Aorta (tissue), 5 donors: ENCODE measurements at places on chromosomes 5 and 9. TPM values are rescaled to one million over a fixed set of nuclear protein-coding genes. Genes with fewer than 3 reads are reported as not detected.

DNA sequence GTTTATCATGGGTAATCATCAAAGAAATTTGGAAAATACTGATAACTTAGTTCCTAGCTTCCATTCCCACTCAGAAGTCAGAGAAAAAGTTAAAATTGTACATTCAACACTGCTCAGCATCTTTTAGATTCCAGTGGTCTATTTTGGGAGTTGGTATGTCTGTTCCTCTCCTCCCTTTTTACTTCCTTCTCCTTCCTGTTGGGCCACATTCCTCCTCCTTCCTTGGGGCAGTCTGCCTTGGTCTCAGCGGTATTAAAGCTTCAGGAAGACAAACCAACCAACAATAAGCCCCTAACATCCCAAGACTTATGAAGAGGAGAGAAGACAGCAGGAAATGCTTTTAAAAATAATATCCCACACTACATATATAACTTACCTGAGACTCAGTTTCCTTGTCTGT, 49.9 kb upstream of the SSBP2 start:
- DNase-seq = no peak
- H3K27me3 ChIP-seq = no peaks in the 10 kb centered on the region

DNA sequence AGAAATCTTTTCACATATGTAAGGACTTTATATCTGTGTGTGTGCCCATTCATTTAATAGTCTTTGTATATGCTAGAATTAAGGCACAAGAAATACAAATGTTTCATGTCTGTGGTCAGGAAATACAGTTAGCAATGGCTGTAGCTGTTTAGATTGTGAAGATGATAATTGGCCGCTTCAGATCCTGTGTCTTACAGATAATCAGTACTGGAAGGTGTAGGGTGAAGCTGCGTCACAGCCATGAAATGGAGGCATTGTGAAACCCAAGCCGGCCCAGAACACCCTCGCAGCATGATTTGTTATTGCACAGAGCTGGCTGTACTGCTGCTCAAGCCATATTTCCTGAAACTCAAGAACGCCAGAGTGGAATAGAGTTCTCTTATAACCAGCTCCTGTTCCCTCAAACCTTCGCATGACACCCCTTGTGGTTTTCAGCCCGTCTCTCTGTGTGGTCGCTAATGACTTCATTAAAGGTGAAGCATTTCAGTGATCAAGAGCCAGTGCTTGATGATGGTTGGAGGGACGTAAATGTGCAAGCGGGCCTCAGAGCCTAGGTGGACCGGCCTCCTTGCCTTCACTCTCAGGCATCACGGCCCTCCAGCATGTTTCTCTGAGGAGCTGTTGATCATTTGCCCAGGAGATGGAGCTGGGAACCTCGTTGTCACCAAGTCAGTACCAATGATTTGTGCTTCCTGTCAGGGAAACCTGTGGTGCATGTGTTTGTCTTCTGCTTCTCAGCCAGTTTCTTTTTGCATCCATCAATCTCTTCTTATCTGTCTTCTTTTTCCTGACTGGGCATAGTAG, 80.1 kb downstream of the F2RL2 start:
- DNase-seq = no peak
- H3K27me3 ChIP-seq = no peaks in the 10 kb centered on the region
- H3K4me1 ChIP-seq = no peaks in the 10 kb centered on the region
- H3K4me3 ChIP-seq = no peak overlapping the region

Gene OGN
- 175 TPM for total RNA-seq

GRCh38 chr9:74443036-74443750, 53.9 kb upstream of the RORB start:
- no peaks in the 10 kb centered on the region for H3K4me1 ChIP-seq
- no peaks in the 10 kb centered on the region for H3K36me3 ChIP-seq
- DNase-seq = no peak
- H3K27me3 ChIP-seq = no peaks in the 10 kb centered on the region
- H3K27ac ChIP-seq = no peak overlapping the region

GRCh38 chr5:140336388-140336787, 10.0 kb downstream of the HBEGF start:
- no peak overlapping the region for H3K27ac ChIP-seq
- no peak overlapping the region for H3K4me3 ChIP-seq
- H3K36me3 ChIP-seq = no peaks in the 10 kb centered on the region
- H3K4me1 ChIP-seq = no peaks in the 10 kb centered on the region
- no peaks in the 10 kb centered on the region for H3K27me3 ChIP-seq
- DNase-seq = no peak

DNA sequence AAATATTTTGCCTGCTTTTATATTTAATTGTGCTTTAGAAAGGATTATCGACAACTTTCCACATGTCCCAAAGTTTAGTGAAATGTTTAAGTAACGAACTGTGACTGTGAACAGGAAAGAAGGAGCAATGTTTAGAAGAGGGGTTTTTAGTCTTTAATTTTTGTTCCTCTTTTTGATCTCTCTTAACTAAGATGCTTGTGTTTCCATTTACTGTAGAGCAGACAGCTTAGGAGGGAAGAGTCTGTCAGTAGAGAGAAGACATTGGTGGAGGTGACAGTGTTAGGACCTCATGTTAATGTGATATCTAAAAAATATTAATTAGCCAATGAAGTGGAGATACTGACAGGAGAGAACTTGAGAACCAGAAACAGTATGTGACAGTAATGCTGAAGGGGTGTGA, 92.2 kb downstream of the RASGRF2 start:
- no peak overlapping the region for H3K4me3 ChIP-seq
- H3K4me1 ChIP-seq = no peaks in the 10 kb centered on the region
- no peak for DNase-seq
- H3K27me3 ChIP-seq = no peaks in the 10 kb centered on the region
- H3K36me3 ChIP-seq = no peaks in the 10 kb centered on the region

Gene SLC2A6
- 5.8 TPM for total RNA-seq

DNA sequence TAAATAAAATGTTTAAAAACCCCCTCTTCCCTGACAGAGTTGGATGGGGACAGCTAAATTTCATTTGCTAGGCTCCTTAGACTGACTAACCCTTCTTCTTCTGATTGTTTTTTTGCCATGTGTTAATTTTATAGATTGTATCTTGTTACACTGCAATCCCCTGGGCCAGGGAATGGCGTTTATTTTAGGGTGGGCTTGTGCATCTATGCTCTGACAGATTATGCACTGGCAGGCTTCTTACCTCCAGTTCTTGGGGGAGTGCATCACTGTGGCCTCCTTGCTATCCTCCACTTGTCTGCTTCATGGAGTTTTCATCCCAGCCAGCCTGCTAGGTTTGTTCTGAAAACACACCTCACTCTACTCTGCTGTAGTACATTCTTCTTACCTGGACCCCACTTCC, 159.8 kb downstream of the DROSHA start:
- no peak overlapping the region for H3K27ac ChIP-seq
- H3K27me3 ChIP-seq = no peaks in the 10 kb centered on the region
- no peak overlapping the region for H3K4me3 ChIP-seq
- no peaks in the 10 kb centered on the region for H3K36me3 ChIP-seq

Gene OR1Q1
- total RNA-seq = not detected

Gene EFNA5
- 11.5 TPM for total RNA-seq

DNA sequence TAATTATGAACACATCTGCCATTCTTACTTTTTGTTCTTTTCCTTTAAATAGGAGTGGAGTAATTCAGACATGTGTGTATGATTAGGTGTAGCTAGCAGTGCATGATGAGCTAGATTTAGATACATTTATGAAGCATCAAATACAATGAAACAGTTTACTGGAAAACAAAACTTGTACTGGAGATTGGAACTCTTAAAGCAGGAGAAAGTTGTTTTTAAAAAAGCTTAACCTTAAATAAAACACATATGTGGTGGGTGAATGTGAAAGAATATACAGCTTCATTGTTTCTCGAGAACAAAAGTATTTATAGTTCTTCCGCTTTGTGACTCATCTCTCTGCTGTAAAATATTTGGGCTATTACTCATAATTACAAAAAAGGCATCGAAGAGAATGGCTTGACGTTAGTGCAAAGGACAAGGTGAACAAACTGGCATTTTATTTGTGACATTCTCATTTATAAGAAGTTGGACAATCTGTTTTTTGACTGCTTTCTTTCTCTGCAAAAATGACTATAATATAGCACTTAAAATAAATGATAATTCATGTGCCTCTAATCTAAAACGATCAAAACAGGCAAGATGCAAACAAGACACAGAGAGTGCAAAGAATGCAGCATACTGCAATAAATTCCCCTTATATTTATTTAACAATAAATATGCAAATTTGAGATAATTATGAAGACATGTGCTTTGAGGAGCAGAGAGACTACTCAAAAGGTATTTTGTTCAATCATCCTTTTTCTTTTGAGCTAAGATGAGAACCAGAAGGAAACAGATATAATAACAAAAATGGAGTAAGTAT, 478.8 kb downstream of the CETN3 start:
- peaks cover 6% of the 10 kb centered on the region for H3K4me1 ChIP-seq
- H3K36me3 ChIP-seq = no peaks in the 10 kb centered on the region
- H3K4me3 ChIP-seq = no peak overlapping the region
- H3K27me3 ChIP-seq = no peaks in the 10 kb centered on the region
- no peak for DNase-seq

- DNase-seq = no peak
- no peaks in the 10 kb centered on the region for H3K36me3 ChIP-seq
- H3K4me1 ChIP-seq = no peaks in the 10 kb centered on the region
- peak overlapping the region; percentile 84 for H3K27ac ChIP-seq
- no peaks in the 10 kb centered on the region for H3K27me3 ChIP-seq
These were observed 17.9 kb downstream of the STC2 start for GRCh38 chr5:173310218-173310769.

GRCh38 chr5:114174131-114174530, 187.7 kb upstream of the KCNN2 start:
- no peak overlapping the region for H3K4me3 ChIP-seq
- no peak for DNase-seq
- no peaks in the 10 kb centered on the region for H3K36me3 ChIP-seq
- H3K4me1 ChIP-seq = no peaks in the 10 kb centered on the region
- H3K27ac ChIP-seq = no peak overlapping the region

DNA sequence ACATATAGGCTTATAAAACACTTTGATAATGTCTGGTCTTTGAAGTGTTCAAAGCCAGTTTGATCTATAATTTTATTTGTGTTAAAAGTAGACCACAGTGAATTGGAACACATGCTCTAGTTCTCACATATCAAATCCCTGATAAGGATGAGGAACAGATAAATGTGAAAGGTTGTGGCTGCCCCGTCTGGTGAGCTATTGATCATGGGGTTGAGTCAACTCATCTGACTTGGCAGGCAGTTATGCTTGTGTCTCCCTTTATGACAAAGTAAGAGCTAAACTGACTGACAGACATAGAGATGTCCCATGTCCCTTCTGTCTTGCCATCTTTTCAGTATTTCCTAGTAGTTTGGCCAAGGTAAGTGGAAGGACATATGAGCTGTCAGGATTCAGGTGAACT, 2.9 kb upstream of the ERMP1 start:
- peaks cover under 1% of the 10 kb centered on the region for H3K4me1 ChIP-seq
- no peaks in the 10 kb centered on the region for H3K36me3 ChIP-seq
- DNase-seq = no peak
- no peaks in the 10 kb centered on the region for H3K27me3 ChIP-seq

GRCh38 chr9:73037613-73038012, 84.8 kb upstream of the ALDH1A1 start:
- no peaks in the 10 kb centered on the region for H3K36me3 ChIP-seq
- H3K27ac ChIP-seq = no peak overlapping the region

Gene F2RL1
- 0.88 TPM for total RNA-seq

DNA sequence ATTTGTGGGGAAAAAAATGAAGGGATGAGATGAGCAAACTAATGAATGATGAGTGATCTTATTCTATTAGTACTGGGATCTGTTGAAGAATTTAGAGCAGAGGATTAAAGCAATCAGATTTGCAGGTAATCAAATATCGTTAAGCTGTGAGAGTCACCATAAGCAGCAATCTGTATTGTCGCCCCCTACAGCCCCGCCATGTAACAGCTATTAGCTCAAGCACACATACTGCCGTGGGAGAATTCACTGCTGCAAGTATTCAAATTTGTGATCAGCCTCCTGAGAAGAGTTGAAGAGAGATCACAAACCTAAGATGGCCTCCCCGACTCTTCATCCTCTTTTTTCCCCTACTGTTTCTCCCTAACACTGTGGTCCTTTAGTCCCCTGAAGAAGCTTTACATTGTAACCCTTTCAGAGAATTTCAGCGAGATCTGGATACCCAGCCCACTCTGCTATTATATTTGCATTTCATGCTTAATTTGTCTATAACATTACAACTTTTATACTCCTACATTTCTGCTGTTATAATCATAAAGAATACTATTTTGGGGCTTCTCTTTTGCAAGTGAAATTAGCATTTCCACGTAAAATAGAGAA, 28.5 kb upstream of the PHF24 start:
- H3K4me3 ChIP-seq = no peak overlapping the region
- H3K27me3 ChIP-seq = no peaks in the 10 kb centered on the region
- H3K4me1 ChIP-seq = no peaks in the 10 kb centered on the region
- no peak for DNase-seq
- H3K36me3 ChIP-seq = no peaks in the 10 kb centered on the region
- H3K27ac ChIP-seq = no peak overlapping the region

DNA sequence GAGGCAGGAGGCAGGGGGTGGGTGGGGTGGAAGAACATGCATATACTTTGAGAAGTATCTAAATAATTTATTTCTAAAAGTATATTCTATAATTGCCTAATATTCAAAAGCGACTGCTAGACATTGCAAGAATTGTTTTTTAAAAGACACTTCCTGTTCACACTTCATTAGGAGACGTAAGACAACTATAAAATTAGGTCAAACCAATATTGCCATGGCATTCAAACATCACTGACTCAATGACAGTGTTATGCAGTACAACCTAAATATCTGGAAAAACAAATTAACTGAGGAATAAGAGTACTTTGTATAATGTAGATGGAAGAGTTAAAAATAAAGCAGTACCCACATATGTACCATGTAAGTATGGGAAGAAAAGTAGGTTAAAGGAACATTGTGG, 4.5 kb downstream of the CCNH start:
- H3K27me3 ChIP-seq = no peaks in the 10 kb centered on the region
- peaks cover 1% of the 10 kb centered on the region for H3K4me1 ChIP-seq
- H3K4me3 ChIP-seq = no peak overlapping the region
- no peak overlapping the region for H3K27ac ChIP-seq

Gene STKLD1
- not detected for total RNA-seq
